Central memory CD4-positive, alpha-beta T cell (primary cell): ENCODE measurements at places on chromosomes 6 and 20.

DNA sequence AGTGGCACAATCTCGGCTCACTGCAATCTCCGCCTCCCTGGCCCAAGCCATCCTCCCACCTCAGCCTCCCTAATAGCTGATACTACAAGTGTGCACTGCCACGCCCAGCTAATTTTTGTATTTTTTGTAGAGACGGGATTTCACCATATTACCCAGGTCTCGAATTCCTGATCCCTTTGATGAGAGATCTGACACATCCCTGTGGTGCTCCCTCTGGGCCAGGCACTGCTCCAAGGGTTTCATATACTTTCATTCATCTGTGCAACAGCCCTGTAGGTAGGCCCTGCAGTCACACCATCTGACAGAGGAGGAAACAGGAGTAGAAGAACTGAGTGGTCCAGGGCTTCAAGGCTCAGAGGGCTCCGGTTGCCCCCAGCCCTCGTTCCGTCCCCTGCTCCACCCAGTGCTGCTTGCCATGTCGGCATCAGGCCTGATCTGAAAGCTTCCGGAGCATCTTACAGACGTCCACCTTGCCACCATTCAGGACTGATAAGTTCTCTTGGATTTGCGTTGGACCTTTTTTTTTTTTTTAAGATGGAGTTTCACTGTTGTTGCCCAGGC, 3.3 kb downstream of the ZGPAT start:
- DNase-seq, result no peak

- DNase-seq, result no peak
Measured at GRCh38 chr20:56350842-56351241, 7.9 kb upstream of the FAM210B start.

- no peak for DNase-seq
Measured at GRCh38 chr6:155054491-155055250, 59.6 kb downstream of the TIAM2 start.

DNA sequence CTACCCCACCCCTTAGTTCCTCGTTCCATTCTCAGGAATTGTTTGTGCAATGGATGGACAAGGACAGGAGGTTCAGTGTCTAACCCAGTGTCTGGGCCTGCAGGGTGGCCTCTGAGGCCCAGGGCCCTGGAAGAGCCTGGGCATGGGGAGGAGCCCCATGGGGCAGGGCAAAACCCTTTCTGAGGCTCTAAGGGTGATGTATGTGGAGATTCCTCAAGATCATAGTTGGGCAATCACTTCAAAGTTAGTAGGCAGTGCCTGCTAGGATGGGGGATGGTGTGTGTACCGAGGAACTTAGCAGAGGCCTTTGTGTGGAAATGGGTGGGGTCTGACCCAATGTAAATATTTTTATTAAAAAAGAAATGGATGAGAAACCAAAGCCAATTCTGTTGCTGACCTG, 6.7 kb upstream of the C2 start:
- no peak for DNase-seq

GRCh38 chr6:127992144-127992543, 91.3 kb upstream of the THEMIS start:
- DNase-seq, result no peak

GRCh38 chr6:78268591-78269452, 598.5 kb upstream of the IRAK1BP1 start:
- no peak for DNase-seq

- DNase-seq, result no peak
Measured at GRCh38 chr20:15570156-15570555, 1003.1 kb downstream of the KIF16B start.

GRCh38 chr6:43856005-43856765, 86.2 kb downstream of the VEGFA start:
- DNase-seq, result no peak

DNA sequence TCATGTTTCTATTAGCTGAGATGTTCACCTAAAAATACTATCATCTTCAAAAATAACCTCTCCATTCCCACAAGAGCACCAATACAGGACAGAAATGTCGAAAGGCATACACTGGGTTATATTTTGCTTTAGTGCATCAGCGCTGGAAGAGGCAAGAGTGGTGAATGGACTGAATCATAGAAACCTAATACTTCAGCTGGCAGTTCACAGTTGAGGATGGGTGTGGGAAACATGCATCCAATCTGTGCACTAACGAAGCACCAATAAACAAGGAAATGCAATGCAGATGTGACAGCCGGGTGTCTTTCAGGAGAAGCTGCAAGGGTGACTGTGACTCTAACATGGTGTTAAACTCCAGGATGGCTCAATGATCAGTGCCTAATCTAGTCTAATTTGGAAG, 365.8 kb downstream of the ESR1 start:
- no peak for DNase-seq

- DNase-seq, result no peak
Measured at GRCh38 chr6:26431258-26432172, 8.8 kb upstream of the BTN3A3 start.

GRCh38 chr20:298776-299391, 1.5 kb downstream of the ZCCHC3 start:
- no peak for DNase-seq

GRCh38 chr6:48200869-48201390, 89.9 kb upstream of the PTCHD4 start:
- DNase-seq, result no peak

DNA sequence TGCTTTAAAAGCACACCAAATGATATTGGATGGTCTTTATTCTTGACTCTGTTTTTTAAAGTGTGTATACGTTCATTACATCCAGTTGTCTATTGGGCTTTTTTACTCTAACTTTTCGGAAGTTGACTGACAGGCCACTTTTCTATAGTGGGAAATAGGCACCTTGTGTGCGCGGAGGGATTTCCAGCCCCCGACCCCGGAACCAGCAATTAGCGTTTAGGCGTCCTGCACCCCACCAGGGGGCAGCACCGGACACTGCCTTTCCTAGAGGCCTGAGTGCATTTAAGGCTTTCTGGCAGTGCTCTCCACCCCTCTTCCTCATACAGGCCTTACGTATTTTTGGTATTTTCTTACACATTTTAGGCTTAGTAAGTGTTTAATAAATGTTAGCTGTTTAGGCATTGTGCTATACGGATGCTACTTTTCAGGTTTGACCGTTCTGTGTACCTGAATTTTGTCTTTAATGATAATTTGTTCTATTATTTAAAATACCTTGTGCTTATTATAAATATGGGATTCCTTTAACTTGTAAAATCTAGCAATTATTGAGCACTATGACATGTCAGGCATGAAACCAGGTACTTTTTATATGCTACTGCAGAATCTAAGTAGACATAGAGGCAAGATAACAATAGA, 231.8 kb downstream of the BCKDHB start:
- peak; percentile 24 for DNase-seq

DNA sequence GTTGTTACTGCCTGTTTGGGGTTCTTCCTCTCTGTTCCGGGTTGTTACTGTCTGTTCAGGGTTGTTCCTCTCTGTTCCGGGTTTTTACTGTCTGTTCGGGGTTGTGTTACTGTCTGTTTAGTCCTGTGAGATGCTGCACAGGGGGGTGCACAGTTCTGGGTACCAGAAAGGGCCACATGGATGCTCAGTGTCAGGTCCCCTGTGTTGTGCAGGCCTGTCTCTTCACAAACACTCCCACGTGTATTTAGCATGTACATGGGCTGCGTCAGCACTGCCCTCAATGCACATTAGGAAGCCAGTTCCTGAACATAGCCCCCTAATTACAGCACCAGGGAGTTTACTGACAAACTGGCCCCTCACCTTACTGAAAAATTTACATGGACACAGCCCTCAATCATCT, 118.5 kb downstream of the DLL1 start:
- DNase-seq, result no peak

GRCh38 chr6:79797163-79797764, 150.1 kb downstream of the ELOVL4 start:
- no peak for DNase-seq

DNA sequence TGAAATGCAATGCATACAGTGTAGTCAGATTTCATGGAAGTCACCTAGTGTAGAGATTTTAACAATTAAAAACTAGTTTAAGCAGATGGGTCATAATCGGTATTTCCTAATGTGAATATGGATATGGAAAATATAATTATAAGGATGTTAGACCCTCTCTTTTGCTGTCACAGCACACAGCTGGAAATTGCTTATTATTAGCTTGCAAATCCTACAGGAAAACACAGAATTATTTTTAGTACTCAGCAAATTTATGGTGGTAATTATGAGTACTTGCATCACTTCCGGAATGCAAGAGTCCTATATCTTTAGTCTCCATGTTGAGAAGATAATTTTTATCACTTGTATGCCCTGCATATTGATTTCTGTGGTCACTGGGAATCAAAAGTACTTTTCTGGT, 993.6 kb downstream of the KIF16B start:
- no peak for DNase-seq

DNA sequence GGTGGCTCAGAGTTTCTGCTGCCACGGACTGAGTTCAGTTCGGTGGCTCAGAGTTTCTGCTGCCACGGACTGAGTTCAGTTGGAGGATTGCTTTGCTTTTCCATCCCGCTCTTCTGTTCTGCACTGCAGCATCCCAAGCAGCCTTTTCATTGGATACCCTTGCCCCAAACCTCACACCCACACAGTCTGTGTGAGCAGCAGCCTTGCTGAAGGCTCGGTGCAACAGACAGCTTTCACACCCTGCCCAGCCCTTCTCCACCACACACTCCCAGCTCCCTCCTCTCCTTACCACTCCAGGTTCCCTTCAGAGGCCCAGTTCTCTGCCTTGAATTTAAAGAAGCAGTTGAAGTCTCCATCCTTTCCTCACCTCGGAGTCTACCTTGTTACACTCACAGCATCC, 52.5 kb upstream of the CHD6 start:
- no peak for DNase-seq

GRCh38 chr6:47290124-47290834, 19.4 kb downstream of the TNFRSF21 start:
- no peak for DNase-seq

- no peak for DNase-seq
Measured at GRCh38 chr20:45917790-45918141, 5.8 kb upstream of the PLTP start.

- no peak for DNase-seq
Measured at GRCh38 chr6:83853178-83854000, at the start of gene RIPPLY2. Gene RIPPLY2 (plus strand): TSS chr6:83853360. CDS start chr6:83853417, 57 bp downstream.

DNA sequence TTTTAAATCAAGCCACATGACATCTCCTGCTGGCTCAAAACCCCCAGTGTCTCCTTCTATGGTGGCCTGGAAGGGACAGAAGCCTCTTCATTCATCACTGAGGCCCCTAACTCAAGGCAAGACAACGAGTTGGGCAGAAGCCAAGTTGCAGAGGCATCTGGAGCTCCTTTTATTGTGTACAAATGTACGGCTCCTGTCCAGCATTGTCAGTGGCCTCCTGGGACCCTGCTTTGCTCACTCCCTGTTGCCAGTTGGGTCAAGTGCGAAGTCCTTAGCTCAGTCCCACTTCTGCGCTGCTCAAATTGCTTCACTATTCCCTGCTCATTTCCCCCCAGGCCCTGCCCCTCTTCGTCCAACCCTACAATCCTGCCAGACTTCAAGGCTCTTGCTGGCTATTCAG, 181.2 kb upstream of the PMEPA1 start:
- no peak for DNase-seq

GRCh38 chr6:40077736-40078135, 143.5 kb upstream of the MOCS1 start:
- no peak for DNase-seq

DNA sequence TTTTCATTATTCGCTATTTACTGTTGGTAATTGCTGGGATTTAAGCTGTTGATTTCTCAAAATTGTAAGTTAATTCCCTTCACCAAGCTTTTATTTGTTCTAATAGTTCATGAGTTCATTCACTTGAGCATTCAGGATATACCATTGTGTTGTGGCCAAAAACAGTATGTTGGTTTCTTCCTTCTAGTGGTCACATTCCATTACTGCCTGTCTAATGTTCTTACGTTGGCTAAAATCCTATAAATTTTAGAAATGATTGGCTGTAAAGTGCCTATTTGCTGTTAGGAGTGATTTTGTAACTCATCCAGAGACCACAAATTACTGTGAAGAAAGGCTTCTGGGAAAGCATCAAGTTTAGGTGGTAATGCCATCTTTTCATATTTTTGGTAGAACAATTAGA, 76.3 kb downstream of the FARS2 start:
- no peak for DNase-seq

DNA sequence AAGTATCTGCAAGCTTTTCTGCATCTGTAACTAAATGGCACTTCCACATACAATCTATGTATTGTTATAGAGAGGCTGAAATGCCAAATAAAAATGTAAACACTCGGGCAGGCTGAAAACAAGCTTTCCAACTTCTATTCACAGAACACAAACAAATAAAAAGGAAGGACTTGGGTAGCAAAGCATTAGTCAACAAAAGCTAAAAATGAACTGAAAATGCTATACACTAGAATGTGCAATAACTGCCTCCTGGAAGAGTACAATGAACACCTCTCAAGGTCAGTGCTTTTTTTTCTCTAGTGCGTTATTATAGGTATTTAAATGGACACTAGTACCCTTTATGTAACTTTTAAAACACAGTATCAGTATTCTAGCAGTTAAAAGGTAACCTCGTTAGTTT, 31.4 kb downstream of the STK38 start:
- no peak for DNase-seq
